CD8-positive, alpha-beta memory T cell (primary cell): ENCODE measurements at places on chromosomes 6 and 20. TPM values are rescaled to one million over a fixed set of nuclear protein-coding genes. Genes with fewer than 3 reads are reported as not detected.

GJA10 gene
- not detected for total RNA-seq

CRISP3 gene
- not detected for total RNA-seq

GRCh38 chr20:32539817-32540675 is 45.1 kb downstream of the NOL4L start:
- DNase-seq, result peak; percentile 62

DNA sequence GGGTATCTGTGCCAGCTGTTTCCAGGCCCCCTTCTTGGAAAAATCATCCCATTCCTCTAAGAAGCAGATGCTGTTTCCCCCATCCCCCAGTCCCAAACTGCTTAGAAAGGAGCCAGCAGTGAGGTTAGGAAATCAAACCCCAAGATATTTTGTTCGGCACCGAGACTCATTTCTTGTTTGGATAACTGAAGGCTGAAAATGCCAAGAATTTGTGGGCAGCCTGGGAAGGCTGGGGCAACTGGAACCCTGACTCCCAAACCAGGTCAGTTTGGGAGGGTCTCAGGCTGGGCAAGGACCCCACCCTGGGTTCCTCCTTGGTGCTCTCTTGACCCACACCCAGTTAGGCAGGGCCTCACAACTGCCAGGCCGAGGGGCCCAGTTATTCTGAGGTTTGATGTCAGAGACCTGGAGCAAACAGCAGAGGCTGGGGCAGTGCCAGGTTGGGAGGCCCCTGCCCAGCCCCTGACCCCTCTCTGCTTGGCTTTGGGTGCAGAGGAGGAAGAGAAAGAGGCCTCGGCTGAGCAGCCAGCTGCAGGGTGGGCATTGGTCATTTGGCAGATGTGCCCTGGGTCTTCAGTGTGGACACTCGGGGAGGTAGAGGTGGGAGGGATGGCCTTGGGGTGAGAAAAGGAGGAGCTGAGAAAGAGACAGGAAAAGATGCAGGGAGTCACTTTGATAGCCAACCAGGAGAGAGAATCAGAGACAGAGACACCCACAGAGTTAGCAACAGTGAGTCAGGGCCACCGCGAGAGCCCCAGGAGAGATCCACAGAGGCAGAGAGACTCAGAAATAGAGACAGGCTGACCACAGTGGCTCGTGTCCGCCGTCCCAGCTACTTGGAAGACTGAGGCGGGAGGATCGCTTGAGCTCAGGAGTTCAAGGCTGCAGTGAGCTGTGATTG is 5.0 kb downstream of the ANGPT4 start:
- DNase-seq, result no peak

DNA sequence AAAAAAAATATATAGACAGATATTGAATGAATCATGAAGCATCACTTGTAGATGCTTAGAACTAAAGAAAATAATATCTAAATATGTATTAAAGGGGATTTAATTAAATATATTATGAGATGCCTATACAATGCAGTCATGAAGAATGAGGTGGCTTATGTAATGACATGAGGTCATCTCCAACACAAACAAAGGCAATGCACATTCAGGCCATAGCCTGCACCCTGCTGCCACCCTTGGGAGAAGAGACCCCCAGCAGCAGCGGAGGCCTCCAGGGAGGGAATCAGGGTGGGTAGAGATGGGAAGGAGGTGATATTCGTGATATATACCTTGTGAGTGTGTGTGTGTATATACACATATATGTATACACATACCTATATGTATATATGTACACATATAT is 26.4 kb upstream of the SSTR4 start:
- DNase-seq, result no peak

KIF25 gene
- total RNA-seq, result not detected

DNA sequence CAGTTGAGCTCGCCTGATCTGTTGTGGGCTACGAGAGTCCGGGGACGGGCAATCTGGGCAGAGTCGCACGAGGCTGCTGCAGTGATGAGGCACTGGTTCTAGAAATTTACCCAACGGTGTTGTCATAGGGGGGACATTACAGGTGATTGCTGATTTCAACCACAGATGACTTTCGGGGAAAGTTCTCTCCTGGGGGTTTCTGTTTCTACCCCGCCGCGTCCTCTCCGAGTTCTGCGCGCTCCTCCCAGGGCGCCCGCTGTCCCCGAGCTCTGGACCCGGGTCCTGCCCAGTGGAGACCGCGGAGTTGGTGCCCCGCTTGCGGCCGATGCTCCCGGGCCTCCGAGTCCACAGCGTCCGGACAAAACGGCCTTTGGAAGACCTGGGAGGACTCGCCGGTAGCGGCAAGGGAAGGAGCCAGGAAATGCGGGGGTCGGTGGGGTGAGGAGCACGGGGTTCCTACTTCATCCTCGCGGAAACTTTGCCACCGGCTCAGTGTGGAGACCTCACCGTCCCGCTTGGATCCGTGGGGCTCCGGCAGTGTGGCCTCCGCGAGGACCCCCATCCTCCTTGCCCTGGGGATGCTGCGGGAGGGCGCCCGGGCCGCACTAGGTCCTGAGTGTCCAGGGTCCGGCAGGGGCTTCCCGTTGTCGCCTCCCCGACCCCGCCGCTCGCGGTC is 12.3 kb upstream of the RAET1L start:
- no peak for DNase-seq
